ENCODE measurements at places on chromosomes 11 and 22. TPM values are rescaled to one million over a fixed set of nuclear protein-coding genes. Genes with fewer than 3 reads are reported as not detected.
A peak's percentile ranks its signal among the peaks of the same experiment; 100 is the strongest.

- DNase-seq: no peak
Measured at GRCh38 chr22:40015358-40015976, 20.7 kb downstream of the FAM83F start.

DNA sequence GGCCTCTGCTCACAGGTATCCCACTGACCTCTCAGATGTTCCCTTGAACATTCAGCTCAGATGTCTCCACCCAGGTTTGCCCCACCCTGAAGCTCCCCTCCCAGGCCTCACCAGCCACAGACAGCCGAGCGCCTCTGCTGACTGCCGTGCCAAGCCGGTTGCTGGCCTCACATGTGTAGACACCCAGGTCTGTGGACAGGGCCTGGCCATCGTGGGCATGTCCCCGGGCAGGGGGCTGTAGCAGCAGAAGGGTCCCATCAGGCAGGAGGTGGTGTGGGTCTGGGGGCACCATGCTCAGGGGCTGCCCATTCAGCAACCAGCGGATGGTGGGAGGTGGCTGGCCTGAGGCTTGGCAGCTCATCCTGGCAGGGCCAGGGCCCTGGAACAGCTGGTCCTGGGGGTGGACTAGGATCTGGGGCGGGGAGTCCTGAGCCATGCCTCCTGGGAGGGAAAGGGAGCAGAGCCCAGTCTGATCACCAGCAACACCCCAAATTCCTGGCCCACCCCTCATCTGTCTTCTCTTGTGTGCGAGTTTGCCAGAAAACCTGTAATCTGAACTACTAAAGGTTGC lies 759 bp downstream of the ROBO4 start:
- no peak for DNase-seq

The SCO2 gene
- not detected for polyA plus RNA-seq

GRCh38 chr11:125935056-125935455 lies 10.8 kb upstream of the VSIG10L2 start:
- no peak for DNase-seq

DNA sequence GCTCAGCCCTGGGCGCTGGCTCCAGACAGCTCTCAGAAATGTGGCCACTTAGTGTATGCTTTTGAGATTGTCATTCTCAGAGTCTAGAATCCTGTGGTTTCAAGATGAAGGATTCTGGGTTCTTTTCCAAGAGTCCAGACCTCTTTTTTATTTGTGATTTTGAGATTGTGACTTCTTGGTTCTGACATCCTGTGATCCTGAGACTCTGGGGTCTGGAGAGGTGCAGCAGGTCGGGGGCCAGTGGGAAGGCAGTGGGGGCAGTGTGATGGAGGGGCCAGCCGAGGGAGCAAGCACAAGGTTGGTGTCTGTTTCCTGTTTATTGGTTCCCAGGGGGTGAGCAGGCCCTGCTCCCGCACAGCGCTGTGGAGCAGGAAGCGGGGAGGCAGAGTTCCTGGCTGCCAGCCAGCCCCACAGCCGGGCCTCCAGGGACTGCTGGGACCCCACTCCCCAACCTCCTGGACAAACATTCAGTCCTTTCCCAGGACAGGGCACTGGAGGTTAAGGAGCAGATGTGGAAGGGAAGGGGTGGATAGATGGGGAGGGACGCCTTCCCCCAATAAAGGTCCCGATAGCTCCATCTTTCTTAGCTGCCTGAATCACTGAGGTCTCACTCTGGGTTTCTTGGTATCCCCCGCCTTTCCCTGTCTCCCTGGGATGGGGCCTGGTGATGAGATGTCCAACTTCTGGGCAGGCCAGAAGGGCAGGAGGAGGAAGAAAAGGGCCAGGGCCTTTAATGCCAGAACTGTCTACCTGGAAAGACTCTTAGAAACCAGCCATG lies 13.7 kb downstream of the ARHGEF17 start:
- DNase-seq: peak; percentile 82

DNA sequence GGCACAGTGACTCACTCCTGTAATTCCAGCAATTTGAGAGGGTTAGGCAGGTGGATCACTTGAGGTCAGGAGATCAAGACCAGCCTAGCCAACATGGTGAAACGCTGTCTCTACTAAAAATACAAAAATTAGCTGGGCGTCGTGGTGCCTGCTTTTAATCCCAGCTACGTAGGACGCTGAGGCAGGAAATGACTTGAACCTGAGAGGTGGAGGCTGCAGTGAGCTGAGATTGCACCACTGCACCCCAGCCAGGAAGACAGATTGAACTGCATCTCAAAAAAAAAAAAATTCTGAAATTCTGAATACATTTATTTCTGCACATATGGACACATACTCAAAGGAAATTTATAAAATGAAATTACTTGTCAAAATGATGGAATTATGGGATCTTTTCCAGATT lies 103.2 kb downstream of the GRIA4 start:
- DNase-seq: no peak
